ENCODE measurements at places on chromosomes 13 and 19. TPM values are rescaled to one million over a fixed set of nuclear protein-coding genes. Genes with fewer than 3 reads are reported as not detected.
A peak's percentile ranks its signal among the peaks of the same experiment; 100 is the strongest.

The ZNF442 gene
- 0.95 TPM for polyA plus RNA-seq

GRCh38 chr13:34738254-34738992 is 203.6 kb upstream of the NBEA start:
- no peak for DNase-seq

DNA sequence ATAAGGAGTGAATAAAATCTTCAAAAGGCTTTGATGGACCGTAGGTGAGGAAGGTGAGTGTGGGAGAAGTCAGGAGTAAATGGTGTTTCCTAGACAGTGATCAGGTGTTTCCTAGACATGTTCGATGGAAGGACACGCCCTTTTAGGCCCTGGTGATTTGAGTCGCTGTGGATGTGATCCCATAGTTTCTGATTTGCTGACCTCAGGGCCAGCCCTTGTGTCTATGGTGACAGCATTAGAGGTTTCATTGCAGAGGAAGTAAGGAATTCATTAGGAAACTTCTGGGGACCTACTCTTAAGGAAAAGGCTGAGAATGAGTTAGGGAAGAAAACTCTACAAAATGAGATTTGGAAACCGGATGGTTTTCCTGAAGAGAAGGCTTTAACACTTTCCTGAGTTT is 31.5 kb upstream of the RNF113B start:
- DNase-seq, result no peak

DNA sequence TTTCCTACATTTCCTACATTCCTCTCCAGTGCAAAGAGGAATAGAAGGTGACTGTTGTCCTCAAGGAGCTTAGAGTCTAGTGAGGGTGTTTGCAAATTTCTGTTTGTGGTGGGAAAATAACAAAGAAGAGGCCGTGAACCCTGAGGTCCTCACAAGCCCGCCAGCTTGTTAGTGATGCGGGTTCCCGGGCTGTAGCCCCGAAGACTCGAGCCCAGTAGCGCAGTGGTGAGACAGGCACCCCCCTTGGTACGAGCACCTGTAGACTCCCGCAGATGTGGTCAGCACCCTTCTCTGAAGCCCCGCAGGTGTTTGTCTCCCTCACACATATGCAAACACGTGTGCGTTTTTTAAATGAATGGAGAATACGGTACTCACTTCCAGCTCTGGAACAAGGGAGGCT is 26.5 kb upstream of the SPACA7 start:
- no peak for DNase-seq

DNA sequence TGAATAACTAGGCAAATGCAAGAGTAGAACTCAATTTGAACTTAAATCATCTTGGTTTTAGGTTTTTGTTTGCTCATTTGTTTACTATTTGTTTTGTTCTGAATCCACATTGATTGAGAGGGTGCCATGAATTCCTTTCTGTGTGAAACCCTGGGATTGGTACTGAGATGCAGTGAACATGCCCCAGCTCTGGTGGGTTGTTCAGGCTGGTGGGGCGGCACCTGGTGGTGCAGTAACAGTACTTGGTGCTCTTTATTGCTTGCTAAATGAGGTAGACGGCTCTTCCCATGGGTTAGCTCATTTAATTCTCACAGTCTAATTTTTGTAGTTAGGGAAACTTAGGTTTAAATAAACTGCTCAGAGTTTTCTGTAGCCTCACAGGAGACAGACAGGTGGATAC is 48.4 kb downstream of the WASF3 start:
- no peak for DNase-seq

DNA sequence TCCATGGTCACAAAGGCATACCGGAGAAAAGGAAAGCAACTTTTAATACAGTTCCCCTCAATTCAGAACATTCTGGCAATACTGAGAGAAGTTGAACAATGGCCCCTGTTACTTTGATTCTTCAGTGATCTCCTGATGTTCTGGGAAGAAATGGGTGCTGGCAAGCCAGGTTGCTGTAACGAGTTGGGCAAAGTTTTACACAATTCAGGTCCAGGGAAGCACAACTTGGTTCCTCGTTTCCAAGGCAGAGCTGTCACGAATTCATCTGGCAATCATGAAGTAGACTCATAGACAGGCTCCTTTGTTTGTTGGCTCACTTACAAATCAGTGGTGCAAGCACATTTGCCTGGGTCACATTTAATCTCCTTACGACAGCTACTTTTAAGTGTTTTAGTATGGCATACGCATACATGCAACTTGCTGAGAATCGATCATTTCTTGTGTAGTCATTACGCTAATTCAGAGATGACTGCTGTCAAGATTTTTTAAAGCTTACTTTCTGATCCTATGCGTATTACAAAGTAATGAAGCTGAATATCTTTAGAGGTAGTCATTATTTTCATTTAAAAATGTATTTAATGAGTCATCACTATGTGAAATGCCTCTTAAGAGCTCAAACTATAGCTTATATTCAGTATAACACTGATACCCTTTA is 174.7 kb downstream of the GPC5 start:
- DNase-seq, result no peak

DNA sequence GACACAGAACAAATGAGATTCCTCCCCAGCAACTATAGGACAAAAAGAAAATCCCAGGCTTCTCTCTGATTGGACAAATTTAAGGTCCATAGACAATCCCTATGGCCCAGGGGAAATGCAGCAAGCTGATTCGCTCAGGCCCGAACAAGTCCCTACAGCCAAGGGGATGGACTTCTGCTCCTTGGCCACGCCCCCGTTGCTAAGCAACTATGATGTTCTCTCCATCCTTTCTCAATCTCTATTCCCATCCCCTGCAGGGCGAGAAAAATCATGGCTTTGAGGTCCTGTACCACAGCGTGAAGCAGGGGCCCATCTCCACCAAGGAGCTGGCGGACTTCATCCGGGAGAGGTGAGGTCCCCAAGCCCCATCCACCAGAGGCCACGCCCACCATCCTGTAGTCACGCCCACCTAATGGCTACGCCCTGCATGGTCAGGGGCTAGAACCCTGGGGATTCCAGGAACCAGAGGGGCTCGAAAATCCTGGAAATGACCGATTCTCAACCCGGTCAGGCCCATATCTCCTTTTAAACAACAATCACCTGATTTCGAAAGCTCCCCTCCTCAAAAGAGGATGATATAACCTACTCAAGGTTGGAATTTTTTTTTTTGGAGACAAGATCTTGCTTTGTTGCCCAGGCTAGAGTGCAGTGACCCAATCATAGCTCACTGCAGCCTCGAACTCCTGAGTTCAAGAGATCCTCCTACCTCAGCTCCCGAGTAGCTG is 11.4 kb downstream of the FCHO1 start:
- DNase-seq, result no peak

DNA sequence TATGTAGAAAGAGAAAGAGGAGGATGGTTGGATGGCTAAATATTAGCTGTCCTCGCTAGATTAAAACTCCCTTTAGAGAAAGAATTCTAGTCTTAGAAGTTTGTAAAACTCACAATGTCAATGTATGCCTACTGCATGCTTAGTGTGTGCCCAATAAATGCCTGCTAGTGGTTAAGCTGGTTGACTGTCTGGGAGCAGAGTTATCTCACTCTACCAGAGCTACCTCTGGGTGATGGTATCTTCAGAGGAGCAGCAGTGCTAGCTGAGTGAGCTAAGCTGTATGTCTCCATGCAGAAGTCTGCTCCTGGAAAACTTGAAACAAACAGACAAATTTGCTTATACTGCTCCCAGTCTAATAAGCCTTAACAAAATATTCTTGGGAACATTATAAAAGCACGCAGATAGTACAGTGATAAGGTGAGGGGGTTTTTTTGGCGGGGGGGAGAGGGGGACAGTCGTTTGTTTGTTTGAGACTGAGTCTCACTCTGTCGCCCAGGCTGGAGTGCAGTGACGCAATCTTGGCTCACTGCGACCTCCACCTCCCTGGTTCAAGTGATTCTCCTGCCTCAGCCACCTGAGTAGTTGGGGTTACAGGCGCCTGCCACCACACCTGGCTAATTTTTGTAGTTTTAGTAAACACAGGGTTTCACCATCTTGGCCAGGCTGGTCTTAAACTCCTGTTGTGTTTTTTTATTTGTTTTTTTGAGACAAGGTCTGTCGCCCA is 202.8 kb upstream of the TSC22D1 start:
- DNase-seq, result no peak

The ADGRE1 gene
- polyA plus RNA-seq, result not detected

- no peak for DNase-seq
Observed at GRCh38 chr19:1450735-1451731, 1.1 kb downstream of the APC2 start.

GRCh38 chr19:55212447-55212846 is 3.1 kb upstream of the PTPRH start:
- no peak for DNase-seq

GRCh38 chr13:74895042-74895796 is 586.8 kb downstream of the TBC1D4 start:
- no peak for DNase-seq

- DNase-seq, result peak; percentile 77
Observed at GRCh38 chr13:48125794-48126228, 30.9 kb upstream of the MED4 start.

DNA sequence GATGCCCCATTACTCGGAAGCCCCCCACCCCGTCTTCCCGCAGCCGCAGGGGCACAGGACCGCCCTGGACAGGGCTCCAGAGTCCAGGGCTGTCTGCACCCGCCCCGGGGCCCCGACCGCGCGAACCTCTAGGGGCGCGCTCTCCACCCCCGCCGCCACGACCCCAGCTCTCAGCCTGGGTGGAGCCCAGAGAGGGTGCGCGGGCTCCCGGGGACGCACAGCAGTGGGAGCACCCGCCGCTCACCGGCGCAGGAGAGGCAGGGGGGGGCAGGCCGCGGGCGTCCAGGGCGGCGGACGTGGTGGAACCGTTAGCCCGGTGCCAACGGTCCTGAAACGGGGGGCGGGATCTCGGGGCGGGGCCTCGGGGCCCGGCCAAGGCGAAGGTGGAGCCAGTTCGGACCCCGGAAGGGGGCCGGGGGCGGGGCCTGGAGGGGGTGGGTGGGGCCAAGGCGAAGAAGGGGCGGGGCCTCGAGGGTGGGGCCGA is at the start of gene ATP8B3:
Gene ATP8B3 (minus strand): TSS at position 335 of the 484 bp plus-strand sequence. CDS start 540 bp downstream, outside the sequence.
- peak; percentile 88 for DNase-seq

The KIRREL2 gene
- polyA plus RNA-seq, result not detected

- no peak for DNase-seq
Observed at GRCh38 chr19:31072451-31072850, 276.8 kb downstream of the TSHZ3 start.

The C1QTNF9B gene
- polyA plus RNA-seq, result 3.1 TPM

The DACH1 gene
- 1.9 TPM for polyA plus RNA-seq

GRCh38 chr13:33934343-33934742 is 116.4 kb downstream of the RFC3 start:
- DNase-seq, result no peak

- DNase-seq, result no peak
Observed at GRCh38 chr13:98543378-98544103, 33.4 kb downstream of the STK24 start.

DNA sequence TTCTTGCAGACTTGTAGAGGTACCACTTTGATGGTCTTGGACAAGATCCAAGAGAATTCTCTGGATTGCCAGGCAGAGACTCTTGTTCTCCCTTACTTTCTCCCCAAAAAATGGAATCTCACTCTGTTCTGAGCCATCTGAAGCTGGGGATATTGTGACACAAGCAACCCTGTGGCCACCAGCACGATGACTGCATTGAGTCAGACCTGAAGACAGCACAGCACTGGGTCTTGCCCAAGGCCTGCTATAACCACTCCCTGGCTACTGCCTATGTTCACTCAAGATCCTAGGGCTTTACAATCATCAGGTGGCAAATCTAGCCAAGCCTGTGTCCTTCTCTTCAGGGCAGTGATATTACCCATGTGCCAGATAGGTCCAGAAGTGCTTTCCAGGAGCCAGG is 202.5 kb upstream of the SERP2 start:
- no peak for DNase-seq

The LRRC25 gene
- polyA plus RNA-seq, result 1.1 TPM

GRCh38 chr13:75256922-75257321 is 225.0 kb downstream of the TBC1D4 start:
- DNase-seq, result no peak

The CGB5 gene
- polyA plus RNA-seq, result not detected

GRCh38 chr19:41316306-41316920 is 6.4 kb downstream of the CCDC97 start:
- no peak for DNase-seq

The FUT2 gene
- not detected for polyA plus RNA-seq

The CBLC gene
- polyA plus RNA-seq, result not detected
